ENCODE measurements at places on chromosomes 5 and 9.

DNA sequence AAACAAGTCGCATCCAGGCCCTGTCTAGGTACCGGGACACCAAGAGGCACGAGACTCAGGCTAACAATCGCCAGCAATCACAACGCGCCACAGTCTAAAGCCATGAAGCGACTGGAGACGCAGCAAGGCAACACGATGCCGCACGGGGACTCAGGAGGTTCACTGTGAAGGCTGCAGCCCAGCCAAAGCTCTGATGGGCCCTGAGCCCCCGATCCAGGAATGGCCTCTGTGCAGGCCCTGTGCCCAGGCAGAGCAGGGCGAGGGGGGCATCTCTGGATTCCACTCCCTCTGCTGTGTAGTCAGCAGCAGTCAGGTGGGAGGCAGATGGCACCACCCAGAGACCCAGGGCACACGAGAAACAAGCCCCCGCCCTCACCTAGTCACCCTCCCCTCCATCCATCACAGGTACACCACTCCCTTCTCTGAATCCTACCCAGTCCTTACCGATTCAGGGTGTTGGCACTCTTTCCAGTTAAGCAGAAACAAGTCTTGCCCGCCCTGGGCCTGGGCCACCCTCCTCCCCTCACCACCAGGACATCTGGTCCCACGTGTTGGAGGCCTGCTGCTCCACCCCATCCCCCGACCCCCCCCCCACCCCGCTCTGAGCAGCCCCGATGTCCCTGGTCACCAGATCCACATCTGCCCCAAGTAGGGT is 1.1 kb downstream of the RALGDS start:
- no peak for DNase-seq

DNA sequence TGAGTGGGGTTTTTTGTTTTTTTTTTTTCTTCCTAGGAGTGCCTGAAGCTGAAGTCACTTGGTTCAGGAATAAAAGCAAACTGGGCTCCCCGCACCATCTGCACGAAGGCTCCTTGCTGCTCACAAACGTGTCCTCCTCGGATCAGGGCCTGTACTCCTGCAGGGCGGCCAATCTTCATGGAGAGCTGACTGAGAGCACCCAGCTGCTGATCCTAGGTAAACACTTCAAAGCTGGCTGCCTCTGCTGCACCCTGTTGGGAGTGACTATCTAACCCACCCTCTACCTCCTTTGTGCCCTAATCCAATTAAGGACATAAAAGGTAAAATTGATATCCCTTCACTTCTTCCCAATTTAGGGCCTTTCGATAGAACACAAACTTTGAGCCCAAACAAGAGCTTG is 206.8 kb downstream of the SAXO1 start:
- DNase-seq = no peak

DNA sequence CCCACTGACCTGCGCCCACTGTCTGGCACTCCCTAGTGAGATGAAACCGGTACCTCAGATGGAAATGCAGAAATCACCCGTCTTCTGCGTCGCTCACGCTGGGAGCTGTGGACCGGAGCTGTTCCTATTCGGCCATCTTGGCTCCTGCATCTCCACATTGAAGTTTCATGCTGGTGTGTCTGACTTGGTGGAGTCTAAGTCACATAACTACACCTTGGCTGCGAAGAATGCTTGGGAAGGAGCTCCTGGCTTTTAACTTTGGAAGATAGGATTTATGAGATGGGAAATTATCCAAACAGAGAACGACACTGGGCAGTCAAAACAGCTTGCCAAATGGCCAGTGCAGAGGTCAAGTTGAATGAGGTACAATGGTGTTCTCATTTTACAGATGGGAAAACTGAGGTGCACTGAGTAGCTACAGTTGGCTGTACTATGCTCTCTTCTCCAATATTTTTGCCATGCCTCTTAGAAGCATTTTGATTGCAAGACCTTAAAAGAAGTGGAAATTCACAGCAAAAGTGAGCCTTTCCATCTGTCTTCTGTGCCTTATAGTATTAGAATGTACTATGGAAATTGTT is 36.7 kb downstream of the CCDC192 start:
- no peak for DNase-seq

GRCh38 chr5:51376509-51376908 is 6.7 kb upstream of the ISL1 start:
- DNase-seq = no peak

- no peak for DNase-seq
Measured at GRCh38 chr5:171688696-171689495, 96.7 kb upstream of the SMIM23 start.

DNA sequence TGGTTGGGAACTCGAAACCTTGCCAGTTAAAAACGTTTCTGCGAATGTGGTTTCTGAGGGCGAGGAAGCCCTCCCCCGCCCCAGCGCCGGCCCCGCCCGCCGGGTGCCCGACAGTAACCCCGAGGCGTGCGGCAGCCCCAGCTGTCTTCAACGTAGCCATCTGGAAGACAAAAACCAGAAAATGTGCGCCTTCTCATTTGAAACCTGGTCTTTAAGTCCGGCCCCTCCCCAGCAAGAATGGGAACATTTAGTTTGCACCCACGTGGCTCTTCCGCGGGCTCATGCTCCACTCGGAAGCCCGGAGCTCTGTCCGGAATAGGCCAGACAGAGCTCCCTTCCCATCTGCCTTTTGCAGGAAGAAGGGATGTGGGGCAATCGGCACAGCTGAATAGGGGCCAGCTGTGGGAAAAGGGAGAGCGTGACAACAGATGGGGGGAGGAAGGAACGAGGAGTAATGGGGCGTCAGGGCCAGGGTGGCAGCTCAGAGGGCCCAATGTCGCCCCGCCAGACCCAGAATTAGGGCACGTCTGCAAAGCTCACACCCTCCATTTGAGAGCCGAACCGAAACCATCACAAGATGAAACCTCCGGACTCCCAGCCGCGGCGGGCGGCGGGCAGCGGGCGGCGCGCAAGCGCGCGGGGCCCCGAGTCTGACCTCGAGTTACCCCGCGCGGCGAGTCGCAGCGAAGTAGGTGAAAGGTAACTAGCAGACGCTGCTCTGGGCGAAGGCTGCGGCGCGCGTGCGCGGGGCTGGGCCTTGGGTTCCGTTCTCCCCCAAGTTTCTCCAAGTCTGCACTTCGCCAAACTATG is 63.4 kb upstream of the ABCA1 start:
- DNase-seq = peak; percentile 60

Data from activated CD4-positive, alpha-beta T cell treated with anti-CD3 and anti-CD28 coated beads, Interleukin-2, amount 50 U/mL, for 24 hours (primary cell).